Stimulated activated CD8-positive, alpha-beta memory T cell treated with anti-CD3 and anti-CD28 coated beads, Interleukin-4, amount 100 ng/mL, for 4 hours (primary cell): ENCODE measurements at places on chromosomes 12 and 14.

- DNase-seq = no peak
Observed at GRCh38 chr12:111887926-111888745, 46.1 kb downstream of the MAPKAPK5 start.

GRCh38 chr14:20855652-20856291 is 35.4 kb upstream of the RNASE3 start:
- DNase-seq = no peak

GRCh38 chr12:106054049-106054448 is 84.7 kb downstream of the NUAK1 start:
- DNase-seq = no peak

DNA sequence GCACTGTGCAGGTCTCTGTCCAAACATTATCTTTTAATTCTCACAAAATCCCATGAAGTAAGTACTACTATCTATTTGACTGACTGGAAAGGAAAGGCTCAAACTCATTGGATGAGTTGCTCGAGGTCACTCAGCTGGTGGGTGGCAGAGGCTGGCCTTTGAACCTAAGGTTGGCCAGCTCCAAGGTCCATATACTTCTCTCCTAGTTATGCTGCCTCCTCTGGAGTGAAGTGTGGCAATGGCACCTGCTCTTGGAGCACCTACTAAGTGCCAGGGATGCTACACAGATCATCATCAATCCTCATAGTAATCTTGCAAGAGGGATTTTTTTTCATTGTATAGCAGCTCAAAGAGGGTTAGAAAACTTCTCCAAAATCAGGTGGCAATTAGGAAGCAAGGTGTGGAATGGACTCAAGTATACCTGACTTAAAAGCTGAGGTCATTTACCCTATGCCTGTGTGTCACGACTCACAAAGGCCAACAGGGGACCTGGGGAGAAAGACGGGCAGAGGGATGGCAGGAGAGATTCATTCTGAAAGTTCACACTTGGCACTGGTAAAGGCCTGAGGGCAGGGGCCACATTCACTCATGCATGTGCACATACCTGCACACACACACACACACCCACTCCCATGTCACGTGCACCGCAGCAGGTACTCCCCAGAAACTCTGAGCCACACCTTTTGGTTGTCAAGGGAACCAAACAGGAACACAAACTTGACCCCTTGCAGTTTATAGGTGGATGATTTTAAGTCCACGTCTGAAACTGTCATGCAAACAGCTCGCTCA is 146.4 kb downstream of the FOXN3 start:
- DNase-seq = no peak

- no peak for DNase-seq
Observed at GRCh38 chr12:69052613-69053408, 119.8 kb upstream of the CPM start.

- DNase-seq = no peak
Observed at GRCh38 chr12:90024262-90024661, 315.6 kb upstream of the ATP2B1 start.

DNA sequence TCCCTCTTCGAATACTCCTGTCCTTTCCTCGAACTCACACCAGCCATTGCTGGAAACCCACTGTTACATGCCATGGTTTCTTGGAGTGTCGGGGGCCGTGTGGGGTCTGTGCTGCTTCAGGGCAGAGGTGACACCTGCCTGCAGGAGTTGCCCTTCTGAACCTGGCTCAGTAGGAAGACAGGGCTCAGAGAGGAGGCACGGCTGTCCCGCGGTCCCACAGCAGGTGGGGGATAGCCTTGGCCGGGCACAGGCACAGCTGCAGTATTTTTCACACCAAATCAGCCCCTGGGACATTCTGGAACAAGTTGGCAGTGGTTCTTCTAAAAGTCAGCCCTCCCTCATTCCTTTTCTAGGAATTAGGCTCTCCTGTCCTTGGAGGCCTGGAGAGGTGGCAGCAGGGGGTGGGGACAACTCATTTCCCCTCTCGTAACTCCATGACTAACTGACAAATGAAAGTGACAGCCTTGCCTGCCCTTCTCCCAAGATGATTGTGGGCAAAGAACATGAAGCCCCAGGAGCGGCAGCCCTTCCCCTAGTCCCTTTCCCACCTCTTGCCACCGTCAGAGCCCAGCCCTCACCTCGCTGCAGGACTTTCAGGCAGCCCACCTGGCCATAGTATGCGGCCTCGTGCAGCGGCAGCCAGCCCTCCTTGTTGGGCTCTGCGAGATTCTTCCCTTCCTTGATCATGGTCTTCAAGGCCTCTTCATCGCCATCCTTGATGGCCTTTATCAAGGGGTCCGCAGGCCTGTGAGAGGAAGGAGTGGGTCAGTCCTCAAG is 22.4 kb downstream of the ASB2 start:
- DNase-seq = no peak

- DNase-seq = no peak
Observed at GRCh38 chr14:23895480-23895879, 58.1 kb upstream of the DHRS4 start.

- DNase-seq = no peak
Observed at GRCh38 chr12:2487278-2487677, 307.5 kb upstream of the FKBP4 start.

DNA sequence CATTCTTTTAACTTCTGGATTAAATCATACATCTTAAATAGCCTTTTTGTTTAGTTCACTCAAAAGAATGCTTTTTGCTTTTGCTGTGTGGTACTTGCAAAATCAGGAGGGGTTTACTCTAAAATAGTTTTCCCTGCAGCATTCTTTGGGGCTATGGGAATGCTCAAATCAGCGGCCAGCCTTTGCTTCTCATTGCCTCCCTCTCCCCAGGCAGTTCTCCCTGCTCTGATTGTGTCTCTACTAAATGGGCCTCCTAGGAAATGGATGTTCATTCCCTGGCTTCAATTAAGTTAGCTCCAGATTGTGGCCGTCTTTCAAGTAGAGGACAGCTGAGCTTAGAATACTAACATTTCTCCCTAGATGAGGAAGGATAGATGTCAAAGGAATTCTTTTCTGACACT is 4.4 kb downstream of the TULP3 start:
- DNase-seq = no peak
